ENCODE measurements at places on chromosomes 6 and 20.

GRCh38 chr6:31308050-31308844, 36.4 kb upstream of the HLA-C start:
- DNase-seq: peak; percentile 68

GRCh38 chr6:40819182-40819834, 219.7 kb downstream of the UNC5CL start:
- no peak for DNase-seq

DNA sequence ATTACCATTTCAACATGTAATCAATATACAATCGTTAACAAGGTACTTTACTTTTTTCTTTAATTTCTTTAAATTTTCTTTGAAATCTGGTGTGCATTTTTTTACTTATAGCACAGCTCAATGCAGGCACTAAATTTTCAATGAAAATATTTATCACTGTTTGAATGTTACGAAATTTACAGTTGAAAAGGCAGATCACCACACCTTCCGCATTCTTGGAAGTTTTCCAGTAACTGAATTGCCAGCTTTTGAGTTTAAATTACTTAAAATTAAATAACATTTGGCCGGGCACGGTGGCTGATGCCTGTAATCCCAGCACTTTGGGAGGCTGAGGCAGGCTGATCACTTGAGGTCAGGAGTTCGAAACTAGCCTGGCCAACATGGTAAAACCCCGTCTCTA, 309.9 kb downstream of the BMP7 start:
- DNase-seq: no peak

DNA sequence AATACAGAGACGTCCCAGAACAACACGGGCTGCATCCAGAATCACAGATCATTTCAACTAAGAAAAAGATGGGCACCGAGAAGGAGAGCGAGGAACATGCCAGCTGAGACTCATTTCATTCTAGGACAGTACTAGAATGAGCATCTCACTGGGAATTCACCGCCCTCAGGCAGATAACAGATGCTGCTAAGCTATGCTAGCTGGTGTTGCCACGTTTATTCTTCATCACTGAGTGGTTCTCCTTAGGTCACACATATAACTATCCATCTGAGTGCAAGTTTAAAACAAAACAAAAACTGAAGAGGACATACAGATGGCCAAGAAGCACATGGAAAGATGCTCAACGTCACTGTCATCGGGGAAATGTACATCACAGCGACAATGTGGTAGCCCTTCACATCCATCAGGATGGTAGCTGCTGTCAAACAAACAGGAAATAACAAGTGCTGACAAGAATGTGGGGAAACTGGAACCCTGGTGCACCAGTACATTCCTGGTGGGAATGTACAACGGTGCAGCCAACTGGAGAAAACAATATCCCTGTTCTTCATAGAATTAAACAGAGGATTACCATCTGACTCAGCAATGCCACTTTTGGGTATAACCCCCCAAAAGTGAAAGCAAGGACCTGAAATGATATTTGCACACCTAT, 97.6 kb downstream of the SLC22A23 start:
- DNase-seq: no peak

DNA sequence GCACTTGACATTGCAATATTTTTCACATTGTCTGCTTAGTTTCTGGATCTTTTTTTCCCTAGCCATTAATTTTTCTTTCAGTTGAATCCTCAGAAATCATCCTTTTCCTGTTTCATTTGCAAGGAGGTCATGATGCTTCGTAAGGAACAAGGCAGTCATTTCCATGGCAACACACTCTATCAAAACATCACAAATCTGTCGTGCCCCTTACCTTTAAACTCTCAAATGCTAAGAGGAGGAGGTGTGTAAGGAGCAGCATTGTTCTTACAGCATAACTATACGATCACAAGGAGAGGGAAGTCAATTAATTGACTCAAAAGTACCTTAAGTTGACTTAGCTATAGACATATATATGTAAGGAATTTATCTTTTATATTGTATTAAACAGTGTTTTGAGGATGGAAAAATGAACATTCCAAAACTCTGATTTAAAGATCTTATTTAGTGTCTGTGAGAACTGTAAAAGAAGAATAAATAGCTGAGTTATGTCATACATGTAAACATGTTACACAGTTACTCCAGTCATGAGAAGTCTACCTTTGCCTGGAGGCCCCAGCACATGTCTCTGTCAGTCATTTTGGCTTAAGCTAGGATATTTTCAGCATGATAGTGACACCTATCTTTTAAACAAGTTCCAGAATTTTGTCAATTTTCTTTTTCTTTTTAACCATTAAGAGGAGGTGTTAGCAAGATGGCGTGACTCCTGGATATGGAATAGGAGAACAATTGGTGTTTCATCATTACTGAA, 41.6 kb downstream of the CDKAL1 start:
- DNase-seq: no peak

DNA sequence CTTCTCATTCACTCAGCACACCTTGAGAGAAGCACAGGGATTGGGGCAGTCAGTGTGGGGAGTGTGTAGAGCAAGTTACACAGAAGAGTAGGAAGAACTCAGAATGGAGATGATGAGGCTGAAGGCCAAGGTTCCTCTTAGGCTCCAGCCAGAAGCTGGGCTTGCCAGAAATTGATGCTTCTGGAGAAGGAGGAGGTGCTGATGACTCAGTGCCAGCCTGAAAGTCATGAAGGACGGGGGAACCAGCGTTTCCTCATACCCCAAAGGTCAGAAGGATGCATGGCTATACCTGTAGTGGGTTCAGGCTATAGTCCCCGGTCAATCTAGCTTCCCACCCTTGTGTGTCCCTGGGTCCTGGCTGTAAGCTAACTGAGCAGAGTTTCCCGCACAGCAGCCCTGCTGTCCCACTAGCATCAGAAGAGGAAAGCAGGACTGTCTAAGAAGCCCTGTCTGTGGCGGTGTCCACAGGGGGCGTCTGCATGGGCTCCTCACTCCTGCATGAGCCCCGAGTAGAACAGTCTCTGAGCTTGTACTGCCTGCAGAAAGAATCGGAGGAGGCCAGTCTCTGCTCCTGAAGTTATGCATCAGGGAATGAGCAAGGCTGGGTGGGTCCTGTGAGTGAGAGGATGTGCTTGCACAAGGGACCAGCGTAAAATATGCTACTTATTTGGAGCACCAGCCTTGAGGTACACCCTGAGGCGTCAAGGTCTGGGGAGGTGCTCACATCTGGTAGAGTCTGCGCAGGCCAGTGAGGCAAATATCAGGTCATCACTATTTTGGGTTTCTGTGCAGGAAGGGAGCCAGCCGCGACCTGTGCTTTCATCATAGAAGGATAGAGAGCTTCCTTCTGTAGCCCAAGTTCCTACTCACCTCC, 148.5 kb downstream of the MRPL14 start:
- DNase-seq: no peak

DNA sequence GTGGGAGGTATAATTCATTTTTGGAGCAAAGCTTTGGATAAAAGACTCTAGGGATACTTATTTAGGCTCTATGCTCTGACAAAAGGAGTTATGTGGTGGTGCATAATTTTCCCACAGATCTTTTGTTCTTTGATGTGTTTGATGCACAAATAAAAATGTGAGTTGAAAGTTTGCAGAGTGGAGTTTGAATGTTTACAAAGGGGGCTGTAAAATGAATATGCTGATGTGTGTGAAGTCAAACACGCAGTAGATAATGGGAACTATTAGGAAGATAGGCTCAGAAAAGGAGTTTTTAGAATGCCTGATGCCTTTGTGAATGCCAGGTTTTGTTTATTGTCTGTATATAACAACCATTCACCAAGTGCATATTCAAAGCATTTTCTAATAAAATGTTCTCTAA, 545.0 kb upstream of the EPHA7 start:
- no peak for DNase-seq

DNA sequence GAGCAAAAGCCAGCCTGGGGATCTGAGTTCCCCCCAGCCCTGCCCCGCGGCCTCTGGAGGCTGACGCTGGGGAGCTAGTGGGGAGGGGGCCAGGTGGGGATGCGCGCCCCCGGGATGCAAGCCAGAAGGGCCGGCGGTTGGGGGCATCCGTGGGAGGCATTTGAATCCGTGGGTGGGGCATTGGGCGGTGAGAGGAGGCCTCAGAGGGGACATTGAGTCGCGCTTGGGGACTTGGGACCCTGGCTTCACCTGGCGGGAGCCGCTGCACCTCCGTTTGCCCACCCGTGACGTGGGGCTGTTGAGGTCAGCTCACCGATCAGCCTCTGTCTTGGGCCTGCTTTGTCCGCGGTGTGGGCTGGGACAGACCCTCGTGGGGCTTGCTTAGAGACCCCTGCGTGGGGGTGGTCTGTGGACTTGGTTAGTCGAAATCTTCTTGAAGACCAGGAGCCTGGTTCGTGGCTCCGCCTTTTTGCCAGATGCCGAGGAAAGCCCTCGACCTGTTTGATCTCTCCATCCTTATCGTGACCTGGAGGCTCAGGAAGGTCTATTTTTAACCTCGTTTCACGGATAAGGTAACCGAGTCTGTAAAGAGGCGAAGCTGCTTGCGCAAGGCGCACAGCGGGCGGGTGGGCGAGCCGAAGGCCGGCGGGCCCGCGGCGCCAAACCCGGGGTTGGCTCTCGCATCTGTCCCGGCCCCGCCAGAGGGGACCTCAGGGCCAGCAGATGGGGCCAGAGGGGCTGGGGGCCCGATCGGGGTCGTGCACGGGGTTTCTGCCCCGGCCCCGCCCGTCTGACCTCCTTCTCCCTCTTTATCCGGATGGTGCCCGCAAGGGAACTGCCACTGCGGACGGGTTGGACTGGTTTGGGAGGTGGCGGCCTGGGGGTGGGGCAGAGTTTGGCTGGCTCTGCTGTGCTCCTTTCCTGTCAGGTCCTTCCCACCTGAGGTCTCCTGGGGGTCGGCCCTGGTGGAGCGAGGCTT, 8.3 kb downstream of the FAM110A start:
- DNase-seq: no peak

DNA sequence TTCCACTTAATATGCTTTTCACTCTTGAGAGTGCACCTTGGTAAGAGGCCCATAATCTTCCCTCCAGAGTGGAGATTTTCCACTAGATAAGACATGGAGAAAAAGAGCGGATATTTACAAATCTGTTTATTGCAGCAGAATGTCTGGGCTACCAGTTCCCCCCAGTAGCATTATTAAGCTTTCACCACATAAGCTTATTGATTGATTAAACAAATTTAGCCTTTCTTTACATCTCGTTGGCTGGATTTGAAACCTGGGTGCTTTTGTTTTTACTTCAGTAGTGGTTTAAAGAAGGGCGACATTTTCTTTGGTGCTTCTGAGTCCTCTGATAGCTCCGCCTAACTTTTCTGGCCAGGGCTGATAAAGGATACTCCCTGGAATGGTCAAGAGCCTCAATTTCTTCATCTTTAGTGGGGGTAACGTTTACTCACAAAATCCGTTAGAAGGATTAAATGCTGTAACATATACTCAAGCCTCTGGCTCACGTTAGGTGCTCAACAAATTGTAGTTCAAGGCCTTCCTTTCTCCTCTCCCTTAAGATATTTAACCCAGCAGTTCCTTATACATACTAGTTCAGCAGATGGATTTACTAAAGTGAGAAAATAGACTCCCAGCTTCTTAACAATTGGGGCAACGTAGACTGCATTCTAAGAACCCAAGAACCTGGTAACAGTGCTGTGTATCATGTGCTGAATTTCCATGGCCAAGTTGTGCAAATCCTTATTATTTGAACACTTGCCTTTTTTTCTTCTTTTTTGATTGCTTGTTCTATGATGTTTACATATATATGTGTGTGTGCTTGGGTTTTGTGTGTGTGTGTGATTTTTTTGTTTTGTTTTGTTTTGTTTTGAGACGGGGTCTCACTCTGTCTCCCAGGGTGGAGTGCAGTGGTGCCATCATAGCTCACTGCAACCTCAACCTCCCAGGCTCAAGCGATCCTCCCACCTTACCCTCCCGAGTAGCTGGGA, 91.4 kb downstream of the RREB1 start:
- no peak for DNase-seq

GRCh38 chr20:49471397-49471796, 11.1 kb downstream of the KCNB1 start:
- no peak for DNase-seq

DNA sequence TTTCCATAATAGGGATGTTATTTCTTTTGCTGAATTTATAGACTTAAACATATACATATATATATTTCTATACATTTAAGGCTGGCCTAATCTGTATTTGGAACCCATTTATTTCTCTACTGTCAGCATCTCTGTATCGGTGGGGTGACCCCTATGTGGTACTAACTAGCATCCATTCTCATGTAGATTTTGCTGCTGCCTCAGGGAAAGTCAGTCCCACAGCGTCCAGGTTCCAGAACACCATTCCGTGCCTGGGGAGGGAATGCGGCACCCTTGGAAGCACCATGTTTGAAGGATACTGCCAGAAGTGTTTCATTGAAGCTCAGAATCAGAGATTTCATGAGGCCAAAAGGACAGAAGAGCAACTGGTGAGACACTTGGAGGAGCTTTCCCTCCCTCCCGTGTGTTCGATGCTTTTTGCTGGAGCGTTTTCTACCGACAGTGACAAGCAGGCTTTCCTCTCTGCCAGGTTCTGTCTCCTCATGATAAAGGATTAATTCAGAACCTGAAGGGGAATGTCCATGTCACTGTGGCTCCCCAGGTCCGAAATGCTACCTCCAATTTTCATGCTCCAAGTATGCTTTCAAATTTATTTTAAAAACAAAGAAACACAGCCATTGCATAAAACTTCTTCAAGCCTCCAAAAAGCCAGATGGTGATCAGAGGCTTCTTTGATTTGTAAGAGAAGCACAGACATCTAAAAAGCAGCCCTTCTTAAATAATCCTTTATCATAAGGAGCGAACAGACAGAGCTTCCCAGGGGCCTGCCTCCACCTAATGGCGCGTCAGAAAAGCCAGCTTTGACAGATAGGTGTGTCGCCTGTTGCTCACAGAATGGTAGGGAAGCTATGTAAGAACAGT, 13.1 kb downstream of the TNFAIP3 start:
- DNase-seq: no peak

DNA sequence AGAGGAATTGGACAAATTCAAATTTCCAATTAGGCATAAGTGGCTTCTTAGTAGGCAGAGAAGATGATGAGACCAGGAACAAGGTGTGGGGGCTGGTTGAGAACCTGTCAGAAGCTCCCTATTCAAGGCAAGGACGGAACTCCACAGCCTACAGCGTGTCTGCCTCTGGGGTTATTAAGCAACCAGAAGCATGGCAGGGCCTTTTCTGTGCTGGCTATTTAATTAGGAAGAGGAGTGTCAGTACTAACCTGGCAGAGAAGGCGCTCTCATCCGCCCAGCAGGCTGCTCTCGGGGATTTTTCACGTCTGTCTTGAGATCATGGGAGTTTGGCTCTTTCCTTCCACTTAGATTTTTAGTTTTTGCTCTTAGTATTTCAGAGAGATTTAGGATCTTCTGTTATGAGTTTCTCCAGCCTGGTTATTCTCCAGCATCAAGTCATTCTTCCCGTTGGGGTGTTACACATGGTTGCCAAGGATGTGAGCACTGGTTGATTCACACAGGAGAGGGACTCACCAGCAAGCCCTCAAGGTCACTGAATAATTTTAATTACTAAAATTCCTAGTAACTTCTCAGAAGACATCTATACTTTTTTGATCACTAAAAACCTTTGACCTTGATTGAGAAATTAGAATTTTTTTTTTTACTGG, 23.9 kb downstream of the ADTRP start:
- no peak for DNase-seq

Measured in memory B cell (primary cell).